ENCODE measurements at places on chromosomes 5 and 9. TPM values are rescaled to one million over a fixed set of nuclear protein-coding genes. Genes with fewer than 3 reads are reported as not detected.
A peak's percentile ranks its signal among the peaks of the same experiment; 100 is the strongest.

Gene MZB1
- total RNA-seq, result 0.67 TPM

Gene SPAAR
- total RNA-seq, result 0.12 TPM

Gene BARHL1
- not detected for total RNA-seq

Gene S100Z
- total RNA-seq, result 0.18 TPM

Gene TRAF1
- 1.3 TPM for total RNA-seq

Gene GARIN3
- not detected for total RNA-seq

GRCh38 chr5:35393901-35394300, 163.6 kb upstream of the PRLR start:
- H3K27me3 ChIP-seq, result no peaks in the 10 kb centered on the region
- no peak for DNase-seq
- no peak overlapping the region for H3K27ac ChIP-seq
- no peaks in the 10 kb centered on the region for H3K36me3 ChIP-seq

- no peaks in the 10 kb centered on the region for H3K4me1 ChIP-seq
- H3K27ac ChIP-seq, result no peak overlapping the region
- H3K27me3 ChIP-seq, result no peaks in the 10 kb centered on the region
- H3K36me3 ChIP-seq, result peaks cover 7% of the 10 kb centered on the region
Measured at GRCh38 chr9:120480707-120481106, 99.3 kb downstream of the CDK5RAP2 start.

GRCh38 chr5:31153521-31153920, 40.0 kb upstream of the CDH6 start:
- no peaks in the 10 kb centered on the region for H3K27me3 ChIP-seq
- no peaks in the 10 kb centered on the region for H3K4me1 ChIP-seq
- H3K4me3 ChIP-seq, result no peak overlapping the region

GRCh38 chr9:17623965-17624364, 45.1 kb downstream of the SH3GL2 start:
- no peaks in the 10 kb centered on the region for H3K36me3 ChIP-seq
- no peak for DNase-seq
- no peaks in the 10 kb centered on the region for H3K4me1 ChIP-seq
- no peak overlapping the region for H3K4me3 ChIP-seq
- H3K27me3 ChIP-seq, result no peaks in the 10 kb centered on the region

GRCh38 chr5:167950126-167950721, 341.2 kb upstream of the WWC1 start:
- no peak overlapping the region for H3K4me3 ChIP-seq
- no peaks in the 10 kb centered on the region for H3K4me1 ChIP-seq
- H3K27me3 ChIP-seq, result no peaks in the 10 kb centered on the region
- DNase-seq, result no peak

- H3K4me3 ChIP-seq, result no peak overlapping the region
- no peak for DNase-seq
- H3K27me3 ChIP-seq, result peaks cover 4% of the 10 kb centered on the region
- no peak overlapping the region for H3K27ac ChIP-seq
- H3K36me3 ChIP-seq, result no peaks in the 10 kb centered on the region
Measured at GRCh38 chr5:94784536-94785505, 166.4 kb downstream of the SLF1 start.

DNA sequence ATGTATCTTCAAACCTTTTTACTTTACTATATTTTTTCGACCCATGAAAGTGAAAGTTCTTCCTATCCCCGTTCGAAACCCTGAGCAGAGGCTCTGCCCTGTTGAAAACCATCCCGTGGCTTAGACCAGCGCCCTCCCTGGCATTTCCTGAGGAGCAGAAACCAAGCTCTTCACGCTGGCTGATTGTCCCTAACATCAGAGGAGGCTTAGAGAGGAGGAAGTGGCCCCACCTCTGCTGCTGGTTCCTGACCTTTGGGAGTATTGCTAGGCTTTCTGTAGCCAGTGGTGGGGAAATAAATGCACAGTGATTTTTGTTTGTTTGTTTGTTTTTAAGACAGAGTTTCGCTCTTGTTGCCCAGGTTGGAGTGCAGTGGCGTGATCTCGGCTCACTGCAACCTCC, 4.2 kb upstream of the PTGES start:
- peaks cover 7% of the 10 kb centered on the region for H3K4me1 ChIP-seq
- H3K27ac ChIP-seq, result no peak overlapping the region
- no peak for DNase-seq
- no peak overlapping the region for H3K4me3 ChIP-seq

DNA sequence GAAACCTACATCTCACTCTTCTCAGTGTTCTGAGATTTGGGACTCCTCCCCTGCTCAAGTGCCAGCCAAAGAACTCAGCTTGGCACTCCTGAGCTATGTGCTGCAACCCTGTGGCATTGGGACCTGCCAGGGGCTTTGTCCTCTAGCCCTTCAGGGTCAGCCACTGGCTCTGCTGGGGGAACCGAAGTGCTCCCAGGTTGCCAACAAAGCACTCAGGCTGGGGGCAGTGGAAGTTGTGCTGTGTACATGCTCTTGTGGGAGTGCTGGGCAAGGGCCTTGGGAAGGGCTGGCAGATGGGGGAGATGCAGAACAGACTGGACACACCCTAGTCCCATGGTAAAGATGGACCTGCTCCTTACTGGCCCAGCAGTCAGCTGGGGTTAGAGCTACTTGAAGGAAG, 498.6 kb downstream of the CAAP1 start:
- no peaks in the 10 kb centered on the region for H3K36me3 ChIP-seq
- peak; percentile 36 for DNase-seq
- no peak overlapping the region for H3K4me3 ChIP-seq

DNA sequence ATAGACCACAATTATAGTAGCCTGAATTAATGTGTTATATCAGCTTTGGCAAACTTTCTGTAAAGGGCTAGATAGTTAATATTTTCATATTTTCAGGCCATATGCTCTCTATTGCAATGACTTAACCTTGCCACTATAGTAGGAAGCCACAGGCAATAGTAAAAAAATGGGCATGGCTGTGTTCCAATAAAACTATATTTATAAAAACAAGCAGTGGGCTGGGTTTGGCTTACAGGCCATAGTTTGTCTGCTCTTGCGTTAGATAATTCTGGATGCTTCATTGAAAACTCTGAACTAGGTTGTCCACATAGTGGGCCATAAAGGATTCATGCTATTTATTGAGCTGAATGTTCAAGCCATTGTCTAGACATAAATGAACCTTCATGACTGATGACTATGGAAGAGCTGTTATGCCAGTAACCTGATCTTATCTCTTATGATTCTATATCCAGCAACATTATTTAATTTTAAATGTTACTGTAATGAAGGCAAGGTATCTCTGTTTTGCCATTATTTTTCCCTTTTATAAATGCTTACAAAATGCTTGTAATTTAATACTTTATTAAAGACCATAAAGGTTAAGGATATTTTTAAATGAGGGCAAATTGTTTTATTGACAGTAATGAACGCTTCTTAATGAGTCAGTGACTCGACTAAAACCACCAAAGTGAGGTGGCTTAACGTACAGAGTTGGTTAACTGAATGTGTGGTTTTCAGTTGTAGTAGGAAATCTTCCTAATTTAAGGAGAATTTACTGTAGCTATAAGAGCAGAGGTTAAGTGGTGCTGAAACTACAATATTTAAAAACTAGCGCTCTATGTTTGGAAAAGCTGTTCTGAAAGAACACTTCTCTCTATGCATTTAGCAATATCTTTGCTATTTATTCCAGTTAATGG, 560.6 kb downstream of the PRR16 start:
- H3K4me1 ChIP-seq, result no peaks in the 10 kb centered on the region
- no peak for DNase-seq
- H3K27me3 ChIP-seq, result no peaks in the 10 kb centered on the region
- no peak overlapping the region for H3K27ac ChIP-seq

DNA sequence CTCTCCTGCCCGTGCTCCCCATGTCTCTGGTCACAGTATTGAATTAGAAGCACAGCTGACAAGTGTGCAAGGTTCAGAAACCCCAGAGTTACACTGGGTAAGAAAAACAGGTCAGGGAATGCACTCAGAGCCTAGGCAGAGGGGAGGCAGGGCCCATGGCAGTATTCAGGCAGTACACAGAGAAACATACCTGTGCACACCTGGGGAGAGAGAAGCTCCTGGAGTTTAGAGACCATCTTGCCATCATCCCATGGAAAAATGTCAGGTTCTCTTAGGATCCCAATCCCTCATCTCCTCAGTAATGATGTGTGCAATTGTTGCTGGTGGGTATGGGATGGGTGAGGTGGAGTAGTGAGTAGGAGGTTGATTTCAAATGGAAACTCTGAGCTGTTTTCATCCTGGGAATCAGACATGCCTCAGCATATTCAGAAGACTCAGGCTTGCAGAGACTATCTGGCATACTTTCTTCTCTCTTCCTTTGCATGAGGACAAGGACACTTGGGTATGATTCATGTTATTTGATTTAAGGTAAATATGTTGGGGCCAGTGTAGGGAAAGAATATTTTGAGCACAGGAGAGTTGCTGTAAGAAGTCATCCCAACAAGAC, 228.5 kb downstream of the ESM1 start:
- H3K27me3 ChIP-seq, result no peaks in the 10 kb centered on the region
- H3K36me3 ChIP-seq, result no peaks in the 10 kb centered on the region
- no peak overlapping the region for H3K4me3 ChIP-seq

- no peak for DNase-seq
- H3K27ac ChIP-seq, result no peak overlapping the region
- no peaks in the 10 kb centered on the region for H3K4me1 ChIP-seq
- no peaks in the 10 kb centered on the region for H3K36me3 ChIP-seq
- H3K4me3 ChIP-seq, result no peak overlapping the region
Measured at GRCh38 chr5:59711310-59711709, 182.2 kb downstream of the PDE4D start.

DNA sequence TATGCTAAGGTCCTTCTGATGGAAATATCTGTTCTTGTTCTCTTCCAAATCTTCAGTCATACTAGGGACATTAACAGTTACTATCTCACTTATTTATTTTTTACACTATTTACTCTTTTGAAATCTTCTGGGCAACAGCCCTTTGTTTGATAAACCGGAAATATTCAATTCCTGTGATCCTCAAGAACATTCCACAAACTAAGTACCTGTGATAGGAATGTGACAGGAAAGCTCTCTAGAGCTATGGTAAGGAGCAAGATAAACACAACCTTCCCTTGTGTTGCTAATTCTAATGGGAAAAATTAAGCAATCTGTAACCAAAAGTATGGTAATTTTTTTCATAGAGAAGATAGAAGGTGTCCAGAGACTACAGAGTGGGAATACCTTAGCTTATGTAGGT, 22.0 kb upstream of the ANKRD34B start:
- DNase-seq, result no peak
- no peaks in the 10 kb centered on the region for H3K36me3 ChIP-seq
- no peak overlapping the region for H3K4me3 ChIP-seq
- no peaks in the 10 kb centered on the region for H3K27me3 ChIP-seq
- H3K27ac ChIP-seq, result no peak overlapping the region

- H3K27me3 ChIP-seq, result no peaks in the 10 kb centered on the region
- H3K27ac ChIP-seq, result no peak overlapping the region
- peaks cover 10% of the 10 kb centered on the region for H3K4me1 ChIP-seq
Measured at GRCh38 chr9:127707766-127708165, 978 bp downstream of the CFAP157 start.

DNA sequence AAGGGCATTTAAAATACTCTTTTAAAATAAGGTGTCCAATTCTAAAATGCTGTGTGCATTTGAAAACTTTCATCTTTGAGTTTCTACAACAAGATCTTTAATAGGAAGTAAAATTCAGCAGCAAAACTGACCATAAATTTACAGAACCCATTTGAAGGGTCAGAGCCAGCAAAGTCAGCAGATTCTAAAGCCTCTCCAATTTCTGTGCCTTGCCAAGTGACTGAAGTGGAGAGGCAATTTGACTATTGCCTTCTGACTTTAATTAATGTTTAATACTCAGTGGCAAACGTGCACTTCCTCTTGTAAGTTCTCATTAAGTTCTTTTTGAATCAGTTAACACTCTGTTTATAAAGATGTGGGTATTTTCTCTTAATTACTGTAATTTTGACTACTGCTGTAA, 155.2 kb downstream of the BAAT start:
- H3K36me3 ChIP-seq, result no peaks in the 10 kb centered on the region
- H3K27ac ChIP-seq, result no peak overlapping the region
- H3K4me1 ChIP-seq, result no peaks in the 10 kb centered on the region
- DNase-seq, result no peak
- H3K27me3 ChIP-seq, result no peaks in the 10 kb centered on the region

DNA sequence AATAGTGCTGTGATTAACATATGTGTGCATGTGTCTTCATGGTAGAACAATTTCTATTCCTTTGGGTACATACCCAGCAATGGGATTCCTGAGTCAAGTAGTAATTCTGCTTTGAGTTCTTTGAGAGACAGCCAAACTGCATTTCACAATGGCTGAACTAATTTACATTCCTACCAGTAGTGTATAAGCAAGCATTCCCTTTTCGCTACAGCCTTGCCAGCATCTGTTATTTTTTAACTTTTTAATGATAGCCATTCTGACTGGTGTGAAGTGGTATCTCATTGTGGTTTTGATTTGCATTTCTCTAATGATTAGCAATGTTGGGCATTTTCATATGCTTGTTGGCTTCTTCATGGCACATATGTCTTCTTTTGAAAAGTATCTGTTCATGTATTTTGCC, 308.5 kb downstream of the ARRDC3 start:
- no peak overlapping the region for H3K4me3 ChIP-seq
- no peaks in the 10 kb centered on the region for H3K4me1 ChIP-seq
- H3K27me3 ChIP-seq, result no peaks in the 10 kb centered on the region
- no peak overlapping the region for H3K27ac ChIP-seq

- no peaks in the 10 kb centered on the region for H3K4me1 ChIP-seq
- no peak overlapping the region for H3K27ac ChIP-seq
- H3K4me3 ChIP-seq, result no peak overlapping the region
- DNase-seq, result no peak
- no peaks in the 10 kb centered on the region for H3K36me3 ChIP-seq
Measured at GRCh38 chr9:35380039-35380438, 109.9 kb upstream of the RUSC2 start.

DNA sequence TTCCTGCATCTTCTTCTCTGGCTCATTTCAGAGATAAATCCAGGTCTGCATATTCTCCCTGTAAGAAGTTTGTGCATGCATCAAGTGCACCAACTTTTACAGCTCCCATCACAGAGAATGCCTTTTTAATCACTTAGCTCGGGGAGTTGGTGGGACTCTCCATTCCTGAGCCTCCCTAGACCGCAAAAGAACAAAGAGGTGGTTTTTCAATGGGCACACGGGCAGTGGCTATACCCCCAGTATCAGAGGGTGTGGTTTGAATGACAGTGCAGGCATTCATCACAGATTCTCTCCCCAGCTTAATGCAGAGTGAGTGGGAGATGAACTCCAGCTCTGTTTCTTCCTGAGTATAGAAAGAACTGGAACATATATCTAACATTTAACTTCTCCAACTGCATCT, 264.7 kb upstream of the NR4A3 start:
- H3K27ac ChIP-seq, result no peak overlapping the region
- H3K4me3 ChIP-seq, result no peak overlapping the region
- no peaks in the 10 kb centered on the region for H3K4me1 ChIP-seq

DNA sequence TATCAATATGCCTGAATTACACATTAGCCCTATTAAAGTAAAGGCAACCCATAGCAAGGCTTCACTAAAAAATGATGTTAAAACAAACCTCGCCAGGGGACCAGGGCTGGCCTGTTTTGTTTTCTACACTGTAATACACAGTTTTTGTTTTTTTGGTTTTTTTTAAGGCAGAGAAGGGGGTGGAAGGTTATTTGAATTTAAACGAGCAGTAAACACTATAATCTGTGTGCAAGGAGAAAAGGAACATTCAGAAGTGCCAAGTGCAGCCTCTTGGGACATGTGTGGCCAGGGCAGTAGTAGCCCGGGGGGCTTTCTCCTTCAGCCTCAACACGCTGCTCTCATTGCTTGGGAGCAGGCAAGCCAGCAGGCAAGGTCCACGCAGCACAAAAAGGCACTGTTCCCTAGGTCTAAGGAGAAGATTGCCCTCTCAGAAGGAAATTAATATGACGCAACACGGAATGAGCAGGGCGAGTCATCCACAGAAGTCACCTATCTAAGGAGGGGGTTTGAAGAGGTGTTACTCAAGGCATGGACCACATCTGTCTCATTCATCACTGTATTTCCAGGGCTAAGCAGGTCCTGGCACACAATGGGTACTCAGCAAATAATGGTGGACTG, 16.2 kb downstream of the SIL1 start:
- DNase-seq, result no peak
- no peaks in the 10 kb centered on the region for H3K27me3 ChIP-seq
- no peak overlapping the region for H3K27ac ChIP-seq
- H3K4me3 ChIP-seq, result no peak overlapping the region
